Mesenteric fat pad (tissue), 1 donor: ENCODE measurements at places on chromosomes 1 and 21. TPM values are rescaled to one million over a fixed set of nuclear protein-coding genes. Genes with fewer than 3 reads are reported as not detected.

GRCh38 chr1:9180111-9180819 lies 51.4 kb upstream of the GPR157 start:
- DNase-seq: no peak

DNA sequence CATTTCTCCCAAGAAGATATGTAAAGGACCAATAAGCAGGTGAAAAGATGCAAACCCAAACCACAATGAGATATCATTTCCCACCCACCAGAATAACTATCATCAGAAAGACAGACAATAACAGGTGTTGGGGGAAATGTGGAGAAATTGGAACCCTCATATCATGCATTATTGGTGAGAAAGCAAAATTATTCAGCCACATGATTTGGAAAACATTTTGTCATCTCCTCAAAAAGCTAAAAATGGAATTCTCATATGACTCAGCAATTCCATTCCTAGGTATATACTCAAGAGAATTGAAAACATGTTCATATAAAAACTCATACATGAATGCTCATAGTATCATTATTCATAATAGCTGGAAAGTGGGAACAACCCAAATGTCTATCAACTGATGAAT lies 25.1 kb upstream of the RNF186 start:
- no peak for DNase-seq

- no peak for DNase-seq
Measured at GRCh38 chr1:241413386-241413785, 56.4 kb upstream of the RGS7 start.

DNA sequence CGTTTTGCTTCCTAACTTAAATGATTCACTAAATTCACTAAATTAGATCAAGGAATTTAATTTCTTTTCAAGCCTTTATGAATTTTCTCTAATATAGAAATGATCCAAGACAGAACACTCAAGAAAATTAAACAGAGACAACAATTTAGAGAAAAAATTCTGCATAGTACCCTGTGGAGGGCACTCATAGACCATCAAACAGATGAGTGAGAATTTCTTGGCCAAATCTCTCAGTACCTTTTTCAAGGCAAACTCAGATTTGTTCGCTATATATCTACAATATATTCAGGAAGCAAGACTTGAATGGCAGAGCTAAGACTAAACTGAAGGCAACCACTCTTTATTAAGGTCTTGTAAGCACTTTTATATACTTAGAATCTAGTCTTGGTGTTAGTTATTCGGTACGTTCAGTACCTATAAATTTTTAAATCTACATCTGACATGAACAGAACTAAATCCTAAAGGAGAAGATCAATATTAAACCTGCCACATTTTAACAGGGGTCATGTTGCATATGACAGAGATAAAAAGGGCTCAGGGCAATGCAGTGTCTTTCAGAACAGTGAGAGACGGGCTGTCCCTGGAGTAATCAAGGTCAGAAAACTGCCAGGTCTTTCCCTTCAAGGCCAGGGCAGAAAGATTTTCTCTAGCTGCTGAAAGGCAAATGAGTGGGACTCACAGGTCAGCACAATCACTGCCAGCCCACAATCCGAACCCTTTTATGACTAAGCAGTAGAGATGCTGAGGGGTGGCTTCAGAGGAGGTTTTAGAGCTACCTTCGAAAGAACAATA lies 118.8 kb upstream of the TMPRSS15 start:
- DNase-seq: no peak

DNA sequence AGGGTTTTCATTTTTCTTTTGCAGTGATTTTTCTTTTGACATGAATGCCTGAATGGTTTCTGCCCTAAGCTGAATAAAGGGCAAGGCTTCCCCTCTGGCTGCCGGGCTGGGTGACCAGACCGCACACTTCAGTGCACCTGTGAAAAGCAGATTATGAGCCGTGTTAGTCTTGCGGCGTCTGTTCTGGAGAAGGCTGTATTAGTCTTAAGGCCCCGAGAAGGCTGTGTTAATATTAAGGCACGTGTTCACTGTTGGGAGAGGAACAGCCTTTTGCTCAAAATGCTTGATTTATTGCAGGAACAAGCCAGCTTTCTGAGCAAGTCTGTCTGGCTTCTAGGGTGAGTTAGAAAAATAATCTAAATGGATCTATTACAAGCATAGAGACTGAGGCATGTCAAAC lies 54.7 kb upstream of the DNAH14 start:
- DNase-seq: no peak

DNA sequence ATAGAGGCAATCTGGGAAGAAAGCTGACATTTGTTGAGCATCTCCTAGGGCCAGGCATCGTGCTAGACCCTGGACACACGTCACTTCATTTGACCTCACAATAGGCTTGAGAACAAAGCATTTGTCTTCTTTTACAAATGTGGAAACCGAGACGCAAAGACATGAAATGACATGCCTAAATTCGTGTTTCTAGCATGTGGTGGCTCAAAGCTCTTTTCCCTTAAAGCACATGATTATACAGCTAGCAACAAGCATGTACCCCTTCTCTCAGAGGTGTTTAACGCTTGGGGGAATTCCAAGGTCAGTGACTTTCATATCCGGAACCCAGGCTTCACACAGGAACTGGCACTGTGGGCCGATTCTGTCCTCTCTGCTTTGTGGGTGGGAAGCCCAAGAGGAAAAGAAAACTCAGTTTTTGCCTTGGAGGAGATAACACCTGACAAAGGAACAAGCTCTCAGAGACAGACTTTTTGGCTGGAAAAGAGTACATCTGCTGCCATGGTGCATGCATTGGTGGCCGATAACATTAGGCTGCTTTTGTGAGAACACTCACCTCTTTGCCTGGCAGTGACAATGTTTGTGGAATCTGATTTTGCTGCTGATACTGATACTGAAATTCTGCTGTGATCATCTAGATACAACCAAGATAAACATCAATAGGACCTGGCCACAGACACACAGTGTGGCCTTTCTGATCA lies 15.4 kb upstream of the CD2 start:
- no peak for DNase-seq

DNA sequence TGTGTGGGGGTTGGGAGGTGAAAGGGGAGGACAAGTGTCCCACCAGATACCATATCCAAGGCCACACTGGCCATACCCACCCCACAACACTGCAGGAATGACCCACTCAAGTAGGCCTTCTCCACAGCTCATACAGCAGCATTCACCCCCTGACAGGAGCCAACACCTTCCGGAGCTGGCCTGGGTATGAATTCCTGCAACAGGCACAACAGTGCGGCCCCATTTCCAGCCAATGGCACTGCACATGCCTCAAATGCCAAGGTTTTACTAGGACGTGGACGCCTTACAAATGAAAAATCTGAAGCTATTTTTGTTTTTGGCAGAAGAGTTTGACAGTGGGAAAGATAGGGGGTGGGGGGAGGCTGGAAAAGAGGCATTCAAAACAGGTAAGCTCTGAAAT lies 2.0 kb downstream of the KCND3 start:
- DNase-seq: no peak

DNA sequence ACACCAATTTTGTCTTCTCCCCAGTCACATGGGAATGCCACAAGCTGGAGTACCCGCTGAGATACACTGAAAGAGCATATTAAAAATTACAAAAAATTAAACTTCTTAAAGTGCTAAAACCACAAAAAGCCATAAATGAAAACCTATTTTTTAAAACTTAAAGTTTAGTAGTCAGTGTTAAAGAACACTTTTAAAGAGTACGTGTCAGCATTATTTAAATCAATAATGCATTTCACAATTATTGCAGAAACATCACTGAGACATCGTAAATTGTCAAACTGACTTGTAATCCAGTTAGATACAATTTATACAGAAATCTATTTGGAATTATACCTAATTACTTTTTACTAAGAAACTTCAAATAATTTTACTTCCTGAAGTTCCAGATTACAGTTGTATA lies 22.9 kb downstream of the ZBTB21 start:
- DNase-seq: no peak

DNA sequence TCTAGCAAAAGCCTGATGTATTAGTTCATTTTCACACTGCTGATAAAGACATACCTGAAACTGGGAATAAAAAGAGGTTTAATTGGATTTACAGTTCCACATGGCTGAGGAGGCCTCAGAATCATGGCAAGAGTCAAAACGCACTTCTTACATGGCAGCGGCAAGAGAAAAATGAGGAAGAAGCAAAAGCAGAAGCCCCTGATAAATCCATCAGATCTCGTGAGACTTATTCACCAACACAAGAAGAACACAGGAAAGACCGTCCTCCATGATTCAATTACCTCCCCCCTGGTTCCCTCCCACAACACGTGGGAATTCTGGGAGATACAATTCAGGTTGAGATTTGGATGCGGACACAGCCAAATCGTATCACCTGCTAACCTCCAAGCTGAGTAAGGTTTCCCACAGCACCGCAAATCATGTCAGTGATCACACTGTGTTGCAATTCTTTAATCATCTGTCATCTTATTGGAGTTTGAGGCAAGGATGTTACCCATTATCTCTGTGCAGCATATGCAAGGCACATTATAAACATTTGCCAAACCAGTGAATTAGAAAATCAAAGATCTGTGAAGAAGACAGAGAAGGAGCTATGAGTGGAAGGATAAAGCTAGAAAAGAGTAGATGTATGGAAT lies 128.5 kb downstream of the ZNF281 start:
- DNase-seq: no peak

- DNase-seq: no peak
Measured at GRCh38 chr1:15915991-15916390, 59.9 kb downstream of the ZBTB17 start.

GRCh38 chr21:17472592-17473271 lies 40.1 kb upstream of the CXADR start:
- no peak for DNase-seq

DNA sequence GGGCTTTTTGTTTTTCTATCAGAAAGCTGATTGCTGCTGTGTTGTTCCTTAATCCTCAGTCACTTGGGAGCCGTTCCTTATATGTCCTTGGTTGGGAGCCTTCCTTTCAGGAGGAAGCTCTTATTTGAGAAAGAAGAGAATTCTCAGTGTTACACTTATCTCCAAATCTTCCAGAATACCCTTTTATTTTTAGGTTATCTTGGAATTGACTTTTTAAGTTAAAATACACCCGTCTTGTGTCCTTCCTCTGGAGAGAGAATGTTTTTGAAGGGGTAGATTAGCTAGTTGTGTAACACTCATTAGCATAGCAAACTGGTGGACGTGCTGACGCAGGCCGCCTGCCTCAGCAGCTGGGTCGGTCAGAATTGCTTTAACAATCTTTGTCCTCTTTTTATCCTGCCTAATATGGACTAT lies 42.1 kb downstream of the LRRC8B start:
- no peak for DNase-seq

DNA sequence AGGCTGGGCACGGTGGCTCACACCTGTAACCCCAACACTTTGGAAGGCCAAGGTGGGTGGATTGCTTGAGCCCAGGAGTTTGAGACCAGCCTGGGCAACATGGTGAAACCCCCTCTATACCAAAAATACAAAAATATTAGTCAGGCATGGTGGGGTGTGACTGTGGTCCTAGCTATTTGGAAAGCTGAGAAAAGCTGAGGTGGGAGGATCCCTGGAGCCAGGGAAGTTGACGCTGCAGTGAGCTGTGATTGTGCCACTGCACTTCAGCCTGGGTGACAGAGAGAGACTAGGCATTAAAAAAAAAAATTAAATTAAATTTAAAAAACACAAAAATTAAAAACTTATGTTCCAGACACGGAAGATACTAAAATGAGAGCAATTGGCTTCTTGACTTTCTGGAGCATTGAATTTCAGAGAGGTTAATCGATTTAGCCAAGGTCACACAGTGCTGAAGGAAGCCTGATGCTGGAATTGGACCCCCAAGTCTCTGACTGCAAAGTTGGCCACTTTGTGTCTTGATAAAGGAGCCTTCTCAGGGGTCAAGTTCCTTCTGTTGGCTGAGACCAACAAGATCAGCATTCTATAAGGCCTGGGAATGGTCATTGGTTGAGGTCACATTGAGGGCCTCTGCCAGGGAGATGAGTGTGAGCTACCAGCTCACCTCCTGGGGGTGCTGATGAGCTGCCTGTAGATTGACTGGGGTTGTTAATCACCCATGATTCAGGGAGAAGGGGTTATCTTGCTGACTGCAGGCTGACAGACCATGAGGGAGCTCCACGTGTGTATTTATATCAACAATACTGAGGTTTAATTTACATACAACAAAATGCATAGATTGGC lies 54.3 kb downstream of the RPS6KA1 start:
- DNase-seq: no peak

- DNase-seq: no peak
Measured at GRCh38 chr1:162085991-162086390, 16.5 kb downstream of the NOS1AP start.

GRCh38 chr1:119372503-119373086 lies 4.0 kb downstream of the HAO2 start:
- no peak for DNase-seq

DNA sequence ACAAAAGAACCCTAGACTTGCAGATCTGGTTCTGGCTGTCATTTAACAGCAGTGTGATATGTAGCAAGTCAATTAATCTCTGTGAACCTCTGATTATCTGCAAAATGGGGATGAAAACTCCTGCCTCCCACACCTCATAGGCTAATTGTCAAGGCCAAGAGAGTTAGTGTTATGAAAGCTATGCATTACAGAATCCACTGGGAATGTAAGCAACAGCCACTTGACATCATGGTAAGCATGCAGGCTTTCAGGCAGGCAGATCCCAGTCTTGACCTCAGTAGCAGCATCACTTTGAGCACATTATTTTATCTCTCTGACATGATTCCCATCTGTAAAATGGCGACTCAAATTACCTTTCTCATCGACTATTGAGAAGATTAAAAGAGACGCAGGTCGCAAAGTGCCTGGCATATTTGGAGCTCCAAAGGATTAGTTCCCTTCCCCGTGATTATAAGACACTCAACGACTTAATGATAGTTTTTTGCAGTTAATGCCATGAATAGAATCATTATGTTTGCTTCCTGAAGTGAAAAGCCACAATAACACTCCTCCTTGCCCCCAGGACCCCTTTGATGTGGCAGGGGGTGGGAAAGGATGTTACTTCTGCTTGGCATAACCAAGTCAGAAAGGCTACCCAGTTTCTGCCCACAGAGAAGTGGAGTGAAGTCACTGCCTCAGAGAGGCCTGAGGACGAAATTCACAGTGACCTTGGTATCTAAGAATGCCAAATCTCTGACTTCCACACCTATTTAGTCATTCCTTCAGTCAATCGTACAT lies 273.0 kb upstream of the NFIA start:
- DNase-seq: no peak

DNA sequence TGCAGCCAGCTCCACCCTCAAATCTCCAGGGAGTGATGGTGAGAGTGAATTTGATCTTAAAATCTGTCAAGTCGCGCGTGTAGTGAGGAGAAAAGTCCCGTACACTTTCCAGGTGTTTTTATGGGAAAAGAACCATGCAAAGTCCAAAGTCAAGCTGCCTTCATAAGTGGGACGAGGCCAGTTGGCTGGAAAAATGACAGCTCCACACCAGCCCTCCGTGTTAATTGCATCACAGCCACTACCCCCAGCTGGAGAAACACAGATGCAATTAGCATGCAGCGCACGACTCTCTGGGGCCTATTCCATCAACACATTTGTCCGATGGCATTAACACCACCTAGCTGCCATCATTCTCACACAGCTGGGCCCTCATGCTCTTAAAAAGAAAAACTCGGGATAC lies 68.4 kb downstream of the KLHDC7A start:
- no peak for DNase-seq

GRCh38 chr1:244046907-244047611 lies 4.0 kb upstream of the ZBTB18 start:
- DNase-seq: no peak

GRCh38 chr1:5525597-5526384 lies 466.4 kb downstream of the NPHP4 start:
- peak; percentile 82 for DNase-seq

TRIM62 gene
- 4.4 TPM for total RNA-seq

A3GALT2 gene
- not detected for total RNA-seq

VANGL2 gene
- 1.7 TPM for total RNA-seq

OR10Z1 gene
- not detected for total RNA-seq

SHISAL2A gene
- total RNA-seq: not detected

GCSAML gene
- total RNA-seq: 0.51 TPM

OR6P1 gene
- total RNA-seq: not detected
